ENCODE measurements at places on chromosomes 16 and 17.

- DNase-seq, result no peak
Measured at GRCh38 chr17:61345825-61346666, 53.6 kb upstream of the TBX2 start.

GRCh38 chr17:76499267-76499667 lies 2.0 kb downstream of the RHBDF2 start:
- DNase-seq, result no peak

- no peak for DNase-seq
Measured at GRCh38 chr16:71738855-71739254, 14.4 kb upstream of the PHLPP2 start.

DNA sequence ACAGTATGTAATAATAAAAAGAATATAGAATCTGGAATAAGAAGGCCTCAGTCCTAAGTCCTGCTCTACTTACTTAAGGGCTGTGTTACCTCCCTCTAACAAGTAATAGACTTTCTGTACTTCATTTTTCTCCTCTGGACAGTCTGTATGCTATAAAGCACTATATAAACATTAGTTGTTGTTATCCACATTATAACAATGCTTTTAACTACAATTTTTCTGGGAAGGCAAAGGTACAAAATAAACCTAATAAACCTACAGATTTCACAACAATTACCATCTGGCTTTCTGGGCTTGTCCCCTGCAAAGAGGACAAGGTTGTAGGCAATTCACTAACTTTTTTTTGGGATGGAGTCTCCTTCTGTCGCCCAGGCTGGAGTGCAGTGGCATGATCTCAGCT lies 32.7 kb downstream of the RFFL start:
- no peak for DNase-seq

DNA sequence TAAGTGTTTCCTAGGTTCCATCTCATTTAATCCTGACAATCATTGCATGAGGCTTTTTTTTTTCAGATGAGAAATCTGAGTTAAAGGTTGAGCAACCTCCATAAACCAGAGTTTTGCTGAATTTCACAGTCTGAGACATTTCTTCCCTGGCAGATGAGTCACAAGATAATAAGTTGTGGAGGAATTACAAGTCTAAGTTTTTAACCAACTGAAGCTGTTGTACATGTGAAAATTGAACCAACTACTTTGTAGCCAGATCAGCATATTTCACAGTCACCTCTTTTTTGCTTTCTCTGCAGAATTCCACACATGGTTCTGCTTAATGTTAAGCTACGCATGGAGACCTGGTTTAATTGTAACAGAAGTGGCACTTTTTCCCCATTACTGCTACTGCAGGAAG lies 765.6 kb downstream of the CDH11 start:
- DNase-seq, result no peak

DNA sequence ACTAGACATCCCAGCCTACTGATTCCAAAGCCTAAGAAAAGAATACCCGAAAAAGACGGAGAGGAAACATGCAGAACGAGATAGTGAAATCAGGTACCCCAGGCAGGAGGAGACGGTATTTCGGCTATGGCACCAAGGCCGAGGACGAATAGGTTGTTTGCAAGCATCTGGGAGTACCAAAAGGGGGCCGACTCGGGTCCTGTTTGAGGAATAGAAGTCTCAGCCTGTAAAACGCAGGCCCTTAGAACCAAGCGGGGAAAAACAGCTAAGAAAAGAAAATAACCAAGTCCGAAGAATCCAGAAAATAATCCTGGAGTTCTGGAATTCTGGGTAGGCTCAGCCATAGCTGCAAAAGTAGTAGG lies 537 bp downstream of the SLC35B1 start:
- no peak for DNase-seq

DNA sequence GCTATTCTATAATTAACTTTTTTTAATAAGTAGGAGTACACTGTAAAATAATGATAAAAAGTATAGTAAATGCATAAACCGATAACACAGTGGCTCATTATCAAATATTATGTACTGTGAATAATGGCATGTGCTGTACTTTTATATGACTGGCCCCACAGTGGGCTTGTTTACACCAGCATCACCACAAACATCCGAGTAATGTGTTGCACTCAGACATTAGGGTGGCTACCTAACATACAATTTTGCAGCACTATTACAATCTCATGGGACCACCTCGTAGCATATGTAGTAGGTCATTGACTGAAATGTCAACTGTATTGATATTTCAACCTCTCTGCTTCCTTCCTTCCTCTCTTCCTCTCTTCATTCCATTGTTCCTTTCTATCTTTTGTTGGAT lies 51.7 kb downstream of the TBX4 start:
- no peak for DNase-seq

- DNase-seq, result no peak
Measured at GRCh38 chr16:12417815-12418211, 385.9 kb downstream of the CPPED1 start.

GRCh38 chr16:34648-34987 lies 18.8 kb downstream of the POLR3K start:
- DNase-seq, result no peak

GRCh38 chr16:72015124-72015523 lies 6.6 kb downstream of the DHODH start:
- DNase-seq, result no peak

DNA sequence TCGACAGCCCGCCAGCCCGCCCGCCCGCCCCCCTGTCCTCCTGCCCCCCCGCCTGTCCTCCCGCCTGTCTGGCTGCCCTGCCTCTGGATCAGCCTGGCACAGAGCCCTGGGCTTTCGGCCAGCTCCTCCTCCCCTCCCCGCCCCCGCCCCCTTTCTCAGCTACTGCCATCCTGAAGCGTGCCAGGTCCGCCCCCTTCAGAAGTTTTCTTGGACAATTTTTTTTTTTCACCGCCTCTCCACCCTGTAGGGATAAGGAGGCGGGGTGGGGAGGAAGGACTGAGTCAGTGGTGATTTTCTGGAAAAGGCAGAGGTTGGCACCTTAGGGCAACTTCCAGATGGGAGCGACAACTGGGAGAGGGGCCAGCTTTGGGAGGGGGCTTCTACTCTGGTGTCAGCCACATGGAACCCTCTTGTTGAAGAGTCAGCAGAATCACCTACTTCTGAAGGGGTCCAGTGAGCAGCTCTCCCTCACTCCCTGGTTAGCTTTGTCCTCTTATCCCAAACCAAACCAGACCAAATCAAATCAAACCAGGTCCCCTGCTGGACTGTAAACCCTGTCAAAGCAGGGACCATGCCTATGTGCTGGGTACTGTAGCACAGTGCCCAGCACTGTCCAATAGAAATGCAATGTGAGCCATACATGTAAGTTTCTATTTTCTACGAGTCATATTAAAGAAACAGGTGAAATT lies 19.7 kb downstream of the IGF2BP1 start:
- DNase-seq, result no peak

DNA sequence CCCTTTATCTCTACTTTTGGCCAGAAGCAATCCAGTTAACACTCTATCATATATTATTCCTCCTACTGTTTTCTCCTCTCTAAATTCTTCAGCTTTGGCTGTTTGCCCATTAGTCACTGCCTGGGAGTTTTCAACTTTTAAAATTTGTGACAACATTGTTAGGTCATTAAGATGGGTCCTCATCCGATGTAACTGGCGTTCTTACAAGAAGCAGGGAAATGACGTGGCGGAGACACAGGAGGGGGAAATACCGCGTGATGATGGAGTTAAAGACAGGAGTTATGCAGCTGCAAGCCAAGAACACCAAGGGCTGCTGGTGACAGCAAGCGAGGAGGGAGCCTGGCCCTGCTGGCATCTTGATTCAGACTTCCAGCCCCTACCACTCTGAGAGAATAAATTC lies 34.8 kb upstream of the CPHXL start:
- DNase-seq, result no peak

Data from HAP-1 (cell line).